ENCODE measurements at places on chromosomes 2 and 18. TPM values are rescaled to one million over a fixed set of nuclear protein-coding genes. Genes with fewer than 3 reads are reported as not detected.

C2orf15 gene
- 0.82 TPM for total RNA-seq

AQP12A gene
- total RNA-seq = not detected

LYG2 gene
- not detected for total RNA-seq

CRIM1 gene
- 18.2 TPM for total RNA-seq

TRMT61B gene
- total RNA-seq = 19.0 TPM

REG3A gene
- total RNA-seq = not detected

IL1R2 gene
- total RNA-seq = 1.5 TPM

CHRNG gene
- total RNA-seq = not detected

POTEJ gene
- not detected for total RNA-seq

FAM228A gene
- total RNA-seq = not detected

ANKRD29 gene
- total RNA-seq = not detected

NXPH2 gene
- total RNA-seq = not detected

NR4A2 gene
- 35.3 TPM for total RNA-seq

TXNDC2 gene
- not detected for total RNA-seq

TEX44 gene
- not detected for total RNA-seq

CAVIN2 gene
- not detected for total RNA-seq

SERPINB4 gene
- not detected for total RNA-seq

SLC5A7 gene
- total RNA-seq = not detected

SLC38A11 gene
- total RNA-seq = not detected
